ENCODE measurements at places on chromosomes 7 and 10. TPM values are rescaled to one million over a fixed set of nuclear protein-coding genes. Genes with fewer than 3 reads are reported as not detected.
A peak's percentile ranks its signal among the peaks of the same experiment; 100 is the strongest.

DNA sequence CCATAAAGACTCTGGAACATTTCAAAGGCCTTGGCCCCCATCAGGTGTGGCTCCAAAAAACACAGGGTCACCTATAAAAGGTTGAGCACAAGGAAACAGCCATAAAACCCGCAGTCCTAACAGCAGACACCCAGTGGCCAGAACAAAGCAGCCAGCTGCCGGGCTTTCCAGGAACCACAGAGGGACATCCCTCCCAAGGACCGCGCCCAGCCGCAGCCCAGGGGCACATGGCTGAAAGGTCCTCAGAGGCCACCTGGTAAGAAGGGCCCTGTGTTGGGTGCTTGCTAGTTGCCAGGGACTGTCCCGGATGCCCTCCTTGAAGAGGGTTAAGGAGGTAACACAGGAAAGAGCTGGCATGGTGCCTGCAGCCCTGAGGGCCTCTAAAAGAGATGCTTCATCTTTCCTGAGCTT is 32.7 kb downstream of the KCNMA1 start:
- no peak overlapping the region for H3K27ac ChIP-seq
- H3K36me3 ChIP-seq: no peaks in the 10 kb centered on the region
- H3K27me3 ChIP-seq: no peaks in the 10 kb centered on the region
- DNase-seq: no peak
- no peak overlapping the region for H3K4me3 ChIP-seq
- no peaks in the 10 kb centered on the region for H3K4me1 ChIP-seq

DNA sequence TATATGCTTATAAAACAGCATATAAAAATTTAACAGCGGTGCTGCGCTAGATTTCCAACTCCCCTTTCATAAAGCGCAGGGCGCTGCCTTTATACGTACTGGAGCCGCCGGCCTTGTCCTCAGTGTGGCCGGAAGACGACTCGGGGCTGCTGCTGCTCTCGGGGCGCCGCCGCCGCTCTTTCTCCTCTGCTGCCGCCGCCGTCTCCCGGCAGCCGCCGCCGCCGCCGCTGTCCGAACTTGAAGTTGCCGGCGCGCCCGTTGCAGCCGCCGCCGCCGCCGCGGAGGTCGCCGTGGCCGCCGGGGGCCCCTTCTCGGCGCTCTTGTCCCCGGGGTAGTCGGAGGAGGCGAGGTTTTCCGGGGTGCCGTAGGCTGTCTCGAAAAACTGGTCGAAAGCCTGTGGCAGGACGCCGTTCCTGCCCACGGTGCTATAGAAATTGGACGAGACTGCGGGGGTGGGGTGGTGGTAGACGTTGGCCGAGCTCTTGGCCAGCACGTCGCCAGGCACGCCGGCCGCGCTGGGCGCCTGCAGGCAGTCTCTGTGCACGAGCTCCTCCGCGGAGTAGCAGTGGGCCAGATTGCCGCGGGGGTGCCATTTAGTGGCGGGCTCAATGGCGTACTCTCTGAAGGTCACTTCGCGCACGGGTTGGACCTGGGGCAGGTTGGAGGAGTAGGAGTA is 557 bp downstream of the HOXA11 start:
- H3K27me3 ChIP-seq: peaks cover 77% of the 10 kb centered on the region

DNA sequence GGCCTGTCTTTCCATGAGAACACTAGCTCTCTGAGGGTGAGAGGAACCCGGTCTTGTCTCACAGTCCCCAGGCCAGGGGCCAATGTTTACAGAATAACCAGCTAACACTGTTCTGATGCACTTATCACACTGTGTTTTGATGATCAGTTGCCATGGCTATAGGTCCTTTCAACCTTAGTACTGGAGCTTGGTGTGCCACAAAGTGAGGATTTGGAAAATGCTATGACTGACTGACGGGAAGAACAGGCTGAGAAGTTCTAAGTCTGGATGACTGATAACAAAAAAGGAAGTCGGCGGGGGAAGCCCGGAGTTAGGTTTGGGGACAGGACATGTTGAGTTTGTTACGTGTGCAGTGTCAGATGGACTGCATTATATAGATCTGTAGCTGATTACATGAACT is 141.8 kb downstream of the CTTNBP2 start:
- H3K27ac ChIP-seq: no peak overlapping the region
- no peaks in the 10 kb centered on the region for H3K27me3 ChIP-seq
- no peak for DNase-seq
- H3K4me1 ChIP-seq: no peaks in the 10 kb centered on the region
- no peaks in the 10 kb centered on the region for H3K36me3 ChIP-seq

GRCh38 chr10:67127441-67127840 is 201.6 kb downstream of the LRRTM3 start:
- no peaks in the 10 kb centered on the region for H3K27me3 ChIP-seq
- no peaks in the 10 kb centered on the region for H3K4me1 ChIP-seq
- no peak overlapping the region for H3K4me3 ChIP-seq
- no peak overlapping the region for H3K27ac ChIP-seq

- no peak overlapping the region for H3K4me3 ChIP-seq
- peaks cover 83% of the 10 kb centered on the region for H3K27me3 ChIP-seq
- no peak for DNase-seq
- peaks cover 41% of the 10 kb centered on the region for H3K4me1 ChIP-seq
- H3K36me3 ChIP-seq: no peaks in the 10 kb centered on the region
Observed at GRCh38 chr7:27158436-27159265, 2.2 kb upstream of the HOXA7 start.

DNA sequence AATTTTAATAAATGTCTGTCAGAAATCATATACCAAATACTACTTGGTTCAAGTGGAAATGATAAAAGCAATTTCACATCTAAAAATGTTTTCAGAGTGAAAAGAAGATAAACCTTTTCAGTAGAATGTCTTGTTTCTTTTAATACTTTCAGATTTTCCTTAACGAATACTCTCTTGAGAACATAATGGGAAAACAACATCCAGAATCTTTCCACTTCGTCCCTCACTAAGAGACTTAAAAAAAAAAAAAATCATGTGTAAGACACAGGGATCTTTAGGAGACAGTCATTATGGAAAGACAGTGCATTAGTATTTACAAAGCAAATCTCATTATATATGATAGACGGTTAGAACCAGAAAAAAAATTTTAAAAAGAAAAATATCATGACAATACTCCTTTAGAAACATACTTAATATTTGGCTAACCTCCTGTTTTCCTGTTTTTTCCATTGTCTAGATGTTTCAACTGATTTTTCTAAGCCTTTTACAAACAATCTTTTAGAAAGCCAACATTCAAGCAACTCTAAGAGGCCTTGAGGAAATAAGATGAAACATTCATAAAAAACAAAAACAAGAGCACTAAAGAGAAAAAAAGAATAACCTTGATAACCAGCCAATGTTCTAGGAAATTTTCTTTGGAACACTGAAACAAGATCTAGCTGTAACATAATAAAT is 339.9 kb upstream of the LRRN3 start:
- H3K4me1 ChIP-seq: no peaks in the 10 kb centered on the region
- H3K36me3 ChIP-seq: no peaks in the 10 kb centered on the region
- H3K27ac ChIP-seq: no peak overlapping the region
- H3K27me3 ChIP-seq: no peaks in the 10 kb centered on the region

DNA sequence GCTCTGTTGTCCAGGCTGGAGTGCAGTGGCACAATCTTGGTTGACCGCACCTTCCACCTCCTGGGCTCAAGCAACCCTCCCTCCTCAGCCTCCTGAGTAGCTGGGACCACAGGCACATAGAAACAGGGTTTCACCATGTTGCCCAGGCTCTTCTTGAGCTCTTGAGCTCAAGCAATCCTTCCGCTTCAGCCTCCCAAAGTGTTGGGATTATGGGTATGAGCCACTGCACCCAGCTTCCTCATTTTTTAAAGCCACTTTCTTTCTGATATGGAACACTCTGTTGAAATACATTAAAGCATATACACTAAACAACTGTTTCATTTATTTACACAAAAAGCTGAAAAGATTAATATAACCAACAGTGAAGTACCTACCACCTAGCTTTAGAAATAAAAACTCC is 117.2 kb downstream of the CLEC2L start:
- DNase-seq: no peak
- peaks cover 25% of the 10 kb centered on the region for H3K4me1 ChIP-seq
- H3K4me3 ChIP-seq: no peak overlapping the region
- no peak overlapping the region for H3K27ac ChIP-seq
- H3K36me3 ChIP-seq: no peaks in the 10 kb centered on the region
- no peaks in the 10 kb centered on the region for H3K27me3 ChIP-seq

GRCh38 chr10:98391578-98391991 is 23.4 kb downstream of the PYROXD2 start:
- no peaks in the 10 kb centered on the region for H3K36me3 ChIP-seq
- H3K4me1 ChIP-seq: peaks cover 23% of the 10 kb centered on the region
- DNase-seq: no peak
- H3K27ac ChIP-seq: no peak overlapping the region

DNA sequence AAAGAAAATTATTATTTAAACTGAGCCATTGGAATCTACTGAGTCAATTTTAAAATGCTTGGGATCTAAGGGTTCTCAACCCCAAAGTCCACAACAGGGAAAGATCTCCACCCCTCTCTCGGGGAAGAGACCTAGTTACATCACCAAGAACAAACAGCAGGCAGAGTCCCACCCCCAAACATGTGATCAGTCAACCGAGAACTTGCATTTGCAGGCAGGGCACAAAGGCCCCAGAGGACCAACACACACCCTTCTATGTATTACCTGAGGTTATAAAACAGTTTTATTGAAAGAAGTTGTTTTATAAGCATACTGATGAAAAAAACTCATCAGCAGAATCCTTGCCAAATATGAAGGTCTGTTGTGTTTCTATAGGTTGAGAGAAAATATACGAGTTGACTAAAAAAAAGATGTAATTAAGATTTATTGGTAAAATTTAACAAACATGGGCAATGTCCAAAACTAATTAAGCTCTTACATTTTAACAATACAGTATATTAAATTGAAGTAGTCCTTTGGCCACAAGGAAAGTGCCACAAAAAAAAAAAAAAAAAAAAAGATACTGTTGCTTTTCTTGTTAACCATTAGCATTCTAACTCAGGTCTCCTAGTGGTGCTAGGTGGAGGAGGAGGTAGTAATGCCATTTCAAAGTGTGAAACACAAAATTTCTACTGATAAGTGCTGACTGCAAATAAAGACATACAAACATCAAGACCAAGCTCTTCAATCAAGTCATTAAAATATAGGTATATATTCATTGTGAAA is 975 bp upstream of the USP54 start:
- no peaks in the 10 kb centered on the region for H3K27me3 ChIP-seq
- no peaks in the 10 kb centered on the region for H3K36me3 ChIP-seq
- peak overlapping the region; percentile 8 for H3K4me3 ChIP-seq
- DNase-seq: no peak

DNA sequence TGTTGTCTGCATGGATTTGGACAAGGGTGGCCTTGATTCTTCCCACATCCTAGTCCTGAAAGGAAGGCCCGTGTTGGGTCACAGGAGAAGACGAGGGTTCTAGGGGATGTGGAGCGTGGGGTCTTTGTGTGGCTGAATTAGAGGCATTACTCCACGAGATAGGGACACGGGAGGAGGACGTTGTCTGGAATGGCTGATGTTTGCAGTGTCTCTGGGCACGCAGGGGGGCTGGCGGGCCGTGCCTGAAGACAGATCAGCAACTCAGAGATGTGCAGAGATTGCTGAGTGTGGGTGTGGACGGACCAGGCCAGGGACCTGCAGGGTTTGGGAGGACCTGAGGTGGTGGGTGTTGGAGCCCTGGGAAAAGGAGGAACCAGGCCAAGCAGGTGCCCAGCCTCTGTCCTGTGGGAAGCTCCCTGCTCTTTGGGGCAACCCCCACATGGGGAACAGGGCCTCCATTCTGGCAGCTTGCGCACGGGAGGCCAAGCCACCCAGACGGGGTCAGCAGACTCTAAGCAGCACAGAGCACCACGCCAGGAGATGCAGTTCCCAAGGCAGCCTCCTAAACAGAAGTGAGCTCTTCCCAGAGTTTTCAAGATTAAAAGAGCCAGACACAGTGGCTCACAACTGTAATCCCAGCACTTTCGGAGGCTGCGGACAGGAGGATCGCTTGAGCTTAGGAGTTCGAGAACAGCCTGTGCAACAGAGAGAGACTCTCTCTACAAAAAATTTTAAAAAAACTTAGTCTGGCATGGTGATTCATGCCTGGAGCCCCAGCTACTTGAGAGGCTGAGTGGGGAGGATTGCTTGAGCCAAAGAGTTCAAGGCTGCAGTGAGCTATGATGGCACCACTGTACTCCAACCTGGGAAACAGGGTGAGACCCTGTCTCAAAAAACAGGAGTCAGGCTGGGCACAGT is 71.0 kb upstream of the GTF2I start:
- H3K4me3 ChIP-seq: no peak overlapping the region
- no peak overlapping the region for H3K27ac ChIP-seq
- H3K27me3 ChIP-seq: no peaks in the 10 kb centered on the region

GRCh38 chr10:13712837-13713581 is 126.2 kb downstream of the PRPF18 start:
- H3K4me1 ChIP-seq: peaks cover 4% of the 10 kb centered on the region
- H3K27ac ChIP-seq: no peak overlapping the region
- H3K36me3 ChIP-seq: no peaks in the 10 kb centered on the region

LRIT1 gene
- not detected for total RNA-seq

FAM170B gene
- total RNA-seq: not detected

ACHE gene
- total RNA-seq: not detected

ACTL6B gene
- not detected for total RNA-seq

FGL2 gene
- total RNA-seq: 2.9 TPM

Data from CD4-positive, alpha-beta memory T cell (primary cell).